ENCODE measurements at places on chromosomes 6 and 20. TPM values are rescaled to one million over a fixed set of nuclear protein-coding genes. Genes with fewer than 3 reads are reported as not detected.
A peak's percentile ranks its signal among the peaks of the same experiment; 100 is the strongest.

DNA sequence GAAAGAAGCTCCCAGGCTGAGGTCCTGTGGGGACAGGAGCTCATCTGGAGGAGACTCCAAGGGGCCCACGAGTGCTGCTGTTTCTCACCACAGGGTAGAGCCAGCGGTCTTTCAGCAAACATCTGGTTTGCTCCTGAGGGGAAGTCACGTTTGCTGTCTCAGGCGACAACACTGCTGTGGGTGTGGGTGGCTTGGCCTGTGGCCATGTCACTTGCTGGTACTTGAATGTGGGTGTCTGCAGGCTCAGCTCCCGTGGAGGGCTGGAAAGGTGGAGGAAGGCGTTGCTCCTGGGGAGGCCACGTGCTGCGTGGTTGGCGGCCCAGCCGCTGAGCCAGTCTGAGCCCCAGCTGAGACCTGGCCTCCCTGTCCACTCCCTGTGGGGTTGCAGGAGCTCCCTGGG is 52.8 kb upstream of the MPC1 start:
- no peak for DNase-seq

- DNase-seq, result no peak
Observed at GRCh38 chr6:139439349-139439748, 64.9 kb upstream of the CITED2 start.

GRCh38 chr20:25020345-25020744 is 27.8 kb upstream of the APMAP start:
- DNase-seq, result no peak

The FAM83D gene
- 41.6 TPM for total RNA-seq

DNA sequence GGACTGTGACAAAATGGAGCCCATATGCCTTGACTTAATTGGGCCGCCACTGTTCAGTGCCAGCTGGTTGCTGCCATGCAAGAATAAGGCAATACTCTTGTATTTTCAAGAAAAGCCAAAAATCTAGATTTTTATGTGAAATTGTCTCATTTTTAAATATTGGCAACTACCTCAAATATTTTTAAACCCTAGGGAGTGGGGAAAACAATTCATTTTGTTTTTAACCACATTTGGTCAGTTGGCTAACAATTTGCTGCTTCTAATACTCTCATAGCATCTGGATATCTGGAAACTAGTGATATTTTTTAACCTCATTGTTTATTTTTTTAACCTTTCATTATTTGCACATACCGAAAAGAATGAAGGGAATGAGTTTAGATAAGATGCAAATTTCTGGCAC is 91.0 kb downstream of the EYA2 start:
- DNase-seq, result no peak

The TSPO2 gene
- not detected for total RNA-seq

DNA sequence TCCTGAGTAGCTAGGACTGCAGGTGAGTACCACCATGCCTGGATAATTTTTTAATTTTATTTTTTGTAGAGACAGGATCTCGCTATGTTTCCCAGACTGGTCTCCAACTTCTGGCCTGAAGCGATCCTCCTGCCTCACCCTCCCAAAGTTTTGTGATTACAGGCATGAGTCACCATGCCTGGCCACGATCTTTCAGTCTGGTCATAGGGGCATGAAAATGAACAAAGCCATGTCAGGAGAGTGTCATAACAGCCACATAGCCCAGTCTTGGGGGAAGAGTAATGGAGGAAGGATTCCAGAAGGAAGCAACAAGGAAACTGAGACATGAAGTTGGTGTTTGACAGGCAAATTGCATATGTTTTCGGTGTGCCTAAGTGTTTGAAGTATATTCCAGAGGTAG is 17.0 kb upstream of the SNX3 start:
- peak; percentile 5 for DNase-seq

GRCh38 chr20:56964901-56965300 is 301.5 kb downstream of the BMP7 start:
- no peak for DNase-seq

The CST7 gene
- not detected for total RNA-seq

GRCh38 chr6:75611702-75612375 is 10.2 kb downstream of the SENP6 start:
- no peak for DNase-seq

DNA sequence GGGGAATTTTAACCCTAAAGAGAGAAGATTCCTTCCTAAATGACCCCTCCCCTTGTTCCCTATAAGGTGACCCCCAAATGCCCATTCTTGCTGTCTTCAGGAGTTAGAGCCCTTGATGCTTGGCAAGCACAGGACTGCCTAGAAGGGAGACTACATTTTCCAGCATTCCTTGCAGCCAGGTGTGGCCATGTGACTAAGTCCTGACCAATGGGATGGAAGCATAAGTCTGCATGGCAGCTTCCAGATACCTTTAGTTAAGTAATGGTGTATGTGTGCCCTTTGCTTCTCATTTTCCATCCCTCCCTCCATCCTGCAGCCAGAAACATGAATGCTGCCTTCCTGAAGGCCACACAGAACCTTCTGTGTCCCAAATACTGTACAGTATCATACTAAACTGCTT is 5.5 kb downstream of the BFSP1 start:
- peak; percentile 37 for DNase-seq

DNA sequence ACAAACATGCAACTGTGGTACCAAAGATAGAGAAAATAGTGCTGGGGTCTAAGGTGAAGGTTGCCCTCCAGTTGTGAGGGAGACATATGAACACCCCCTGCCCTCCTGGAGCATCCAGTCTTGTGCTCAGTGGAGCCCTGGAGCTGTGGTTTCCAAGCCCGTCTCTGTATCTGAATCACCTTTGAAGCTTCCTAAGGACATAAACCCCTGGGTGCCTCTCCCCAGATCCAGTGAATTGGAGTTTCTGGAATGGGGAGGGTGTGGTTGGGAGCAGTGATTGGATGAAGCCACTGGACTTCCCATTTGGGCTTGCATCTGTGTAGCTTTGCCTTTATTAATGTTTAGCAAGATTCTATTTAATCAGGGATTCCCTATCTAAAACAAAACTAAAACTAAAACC is 22.4 kb upstream of the E2F3 start:
- DNase-seq, result no peak

All from Caki2 (cell line).